ENCODE measurements at places on chromosomes 16 and 17.

- no peak for DNase-seq
These were observed 1149.1 kb upstream of the CDH8 start for GRCh38 chr16:63185235-63185780.

DNA sequence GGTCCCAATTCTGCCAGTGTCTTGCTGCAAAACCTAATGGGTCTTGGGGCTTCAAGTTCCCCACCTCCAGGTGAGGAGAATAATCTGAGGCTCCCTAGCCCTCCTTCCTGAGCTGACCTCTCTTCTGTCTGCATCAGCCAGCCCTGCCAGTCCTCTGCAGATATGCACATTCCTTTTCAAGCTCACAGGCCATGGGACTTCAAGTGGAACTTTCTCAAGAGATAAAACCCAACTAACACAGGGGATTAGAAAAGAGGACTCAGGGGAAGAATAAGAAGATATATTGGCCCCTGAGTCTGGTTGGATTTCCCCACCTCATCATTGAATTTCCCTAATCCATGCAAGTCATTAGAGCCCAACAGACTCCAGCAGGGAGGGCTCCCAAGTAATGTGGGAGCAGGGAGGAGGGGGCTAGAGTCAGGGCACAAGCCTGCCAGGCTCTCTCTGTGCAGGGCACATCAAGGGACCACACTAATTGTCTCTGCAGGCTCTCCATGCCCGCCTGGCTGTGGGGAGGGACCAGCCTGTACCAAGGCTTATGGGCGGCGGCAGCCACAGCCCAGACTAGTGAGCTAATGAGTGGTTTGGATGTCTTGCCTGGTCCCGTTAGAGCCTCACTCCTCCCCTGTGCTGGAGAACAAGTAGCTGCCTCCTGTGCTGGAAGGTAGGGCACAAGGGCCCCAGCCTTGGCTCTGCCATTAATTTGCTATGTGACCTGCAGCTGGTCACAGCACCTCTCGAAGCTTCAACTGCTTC is 1.2 kb downstream of the KRT14 start:
- DNase-seq, result peak; percentile 46

DNA sequence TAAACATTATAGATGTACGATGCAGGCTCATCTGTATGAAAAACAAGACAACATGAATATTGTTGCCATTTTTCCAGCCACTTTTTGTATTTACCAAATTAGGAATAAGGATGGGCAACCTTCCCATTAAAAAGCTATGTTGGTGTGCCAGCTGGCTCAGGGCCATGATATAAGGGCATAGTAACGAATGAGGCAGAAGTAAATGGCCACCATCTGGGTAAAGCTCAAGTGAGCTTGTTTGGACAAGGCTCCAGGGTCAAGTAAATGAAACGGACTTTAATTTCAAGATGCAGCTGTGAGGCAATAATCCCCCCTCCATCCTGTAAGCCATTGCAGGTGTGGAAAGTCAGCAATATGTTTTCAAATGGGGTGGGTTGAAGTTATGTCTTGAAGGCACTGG is 930.9 kb upstream of the CDH8 start:
- DNase-seq, result no peak

DNA sequence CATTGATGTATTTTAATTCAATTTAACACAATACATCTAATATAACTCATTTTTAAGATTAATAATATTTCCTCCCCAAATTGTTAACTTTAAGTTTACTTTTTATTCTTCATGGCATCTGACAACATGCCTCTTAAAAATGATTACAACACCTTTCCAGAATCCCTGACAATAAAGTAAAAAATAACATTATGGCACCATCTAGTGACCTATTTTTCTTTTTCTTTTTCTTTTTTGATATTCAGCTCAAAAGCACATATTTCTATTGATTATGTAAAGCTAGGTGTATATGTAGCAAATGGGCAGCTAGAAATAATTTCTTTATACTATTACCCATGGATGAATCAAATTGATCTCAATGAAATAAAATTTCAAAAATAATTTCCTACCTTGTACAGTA is 834.3 kb upstream of the CDH8 start:
- no peak for DNase-seq

- peak; percentile 62 for DNase-seq
These were observed 101.0 kb upstream of the DNAH17 start for GRCh38 chr17:78678222-78678557.

GRCh38 chr17:33044771-33045170 is 53.1 kb downstream of the SPACA3 start:
- no peak for DNase-seq

DNA sequence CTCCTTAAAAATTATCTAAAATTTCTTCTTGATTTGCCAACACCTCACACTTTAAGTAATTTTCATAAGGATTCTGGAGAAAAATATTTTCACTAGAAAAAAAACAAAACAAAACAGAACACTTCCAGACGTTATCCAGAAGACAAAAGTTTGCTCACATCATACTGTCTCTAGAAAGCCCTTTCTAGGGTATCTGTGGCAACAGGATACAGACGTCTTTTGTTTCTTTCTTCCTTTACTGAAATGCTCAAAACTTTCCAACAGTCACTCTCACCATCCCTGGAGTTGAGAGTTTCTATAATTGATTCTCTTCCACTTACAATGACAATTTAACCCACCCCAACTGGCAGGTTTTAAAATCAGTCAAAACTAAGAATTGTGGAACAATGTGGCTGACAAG is 2.6 kb downstream of the ZC3H7A start:
- DNase-seq, result no peak

- DNase-seq, result peak; percentile 19
These were observed 3.3 kb downstream of the CISD3 start for GRCh38 chr17:38733282-38733981.

DNA sequence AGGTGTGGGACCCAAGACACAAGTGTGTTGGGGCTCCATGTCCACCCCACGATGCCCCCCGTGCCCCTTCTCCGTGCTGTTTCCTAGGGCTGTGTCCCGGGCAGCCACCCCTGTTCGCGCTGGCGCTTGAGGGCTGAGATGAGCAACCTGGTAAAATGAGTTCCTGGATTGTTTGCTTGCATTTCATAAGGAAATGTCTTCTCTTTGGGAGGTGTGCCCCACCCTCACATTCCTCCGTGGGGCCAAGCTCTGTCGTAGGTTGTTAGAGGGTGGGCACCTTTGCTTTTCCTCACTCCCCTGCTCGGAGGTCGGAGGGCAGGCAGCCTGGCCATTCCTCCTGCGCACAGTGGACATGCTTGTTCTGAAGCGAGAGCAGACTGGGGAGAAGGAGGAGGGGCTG is 171.3 kb upstream of the CHMP6 start:
- no peak for DNase-seq

DNA sequence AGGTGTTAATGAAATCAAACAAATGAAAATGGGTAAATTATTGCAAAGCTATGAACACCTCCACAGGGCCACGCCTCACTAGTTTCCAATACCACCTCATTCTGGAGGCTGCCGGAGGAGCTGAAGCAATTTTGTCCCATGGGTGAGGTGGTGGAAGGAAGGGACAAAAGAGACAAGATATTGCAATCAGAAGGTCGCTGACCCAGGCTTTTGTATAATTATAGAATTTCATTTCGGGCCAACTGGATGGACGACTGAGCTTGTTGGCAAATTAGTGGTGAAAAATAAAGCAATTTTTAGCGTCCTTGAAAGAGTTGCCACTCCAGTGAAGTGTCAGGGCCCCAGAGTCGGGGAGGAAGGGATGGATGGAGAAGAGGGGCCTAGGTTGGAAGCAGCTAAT is 147.9 kb downstream of the CYLD start:
- DNase-seq, result no peak

GRCh38 chr17:34391241-34391640 is 28.2 kb upstream of the CCL1 start:
- no peak for DNase-seq

- no peak for DNase-seq
These were observed 14.8 kb upstream of the GAA start for GRCh38 chr17:80086616-80087015.

GRCh38 chr17:4443476-4443875 is 9.7 kb downstream of the SPNS3 start:
- DNase-seq, result no peak

- DNase-seq, result peak; percentile 51
These were observed 17.8 kb downstream of the CDH16 start for GRCh38 chr16:66900721-66901441.

- DNase-seq, result peak; percentile 33
These were observed 113.5 kb upstream of the RPL38 start for GRCh38 chr17:74089869-74090464.

- DNase-seq, result no peak
These were observed 2.2 kb downstream of the DCUN1D3 start for GRCh38 chr16:20897922-20898321.

- no peak for DNase-seq
These were observed 490.5 kb upstream of the CA10 start for GRCh38 chr17:52648995-52649394.

- DNase-seq, result no peak
These were observed 89.8 kb downstream of the TMEM100 start for GRCh38 chr17:55632893-55633292.

DNA sequence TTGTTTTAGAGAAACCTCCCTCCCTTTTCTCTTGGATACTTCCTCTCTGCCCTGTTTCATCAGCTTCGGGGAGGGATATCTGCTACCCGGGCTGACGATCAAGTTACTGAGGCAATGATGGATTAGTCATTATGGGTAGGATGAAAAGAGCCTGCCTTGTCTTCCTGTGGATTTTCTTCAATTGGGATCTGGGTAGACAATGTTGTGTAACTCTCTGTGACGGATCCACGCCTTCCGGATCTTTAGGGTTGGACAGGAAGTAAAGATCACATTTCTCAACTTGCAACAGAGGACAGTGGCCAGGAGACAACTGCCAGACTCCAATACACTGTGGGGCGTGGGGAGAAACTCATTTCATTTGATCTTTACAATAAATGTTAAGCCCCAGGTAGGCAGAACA is 11.3 kb upstream of the CHST6 start:
- DNase-seq, result peak; percentile 36

GRCh38 chr17:73566905-73567782 is 77.1 kb downstream of the SDK2 start:
- no peak for DNase-seq

- DNase-seq, result no peak
These were observed 1.3 kb upstream of the PSMB3 start for GRCh38 chr17:38751144-38751807.

GRCh38 chr17:40311575-40311974 is 2.6 kb downstream of the RARA start:
- peak; percentile 62 for DNase-seq

GRCh38 chr17:36095992-36096391 is 6.0 kb upstream of the CCL3 start:
- DNase-seq, result no peak

DNA sequence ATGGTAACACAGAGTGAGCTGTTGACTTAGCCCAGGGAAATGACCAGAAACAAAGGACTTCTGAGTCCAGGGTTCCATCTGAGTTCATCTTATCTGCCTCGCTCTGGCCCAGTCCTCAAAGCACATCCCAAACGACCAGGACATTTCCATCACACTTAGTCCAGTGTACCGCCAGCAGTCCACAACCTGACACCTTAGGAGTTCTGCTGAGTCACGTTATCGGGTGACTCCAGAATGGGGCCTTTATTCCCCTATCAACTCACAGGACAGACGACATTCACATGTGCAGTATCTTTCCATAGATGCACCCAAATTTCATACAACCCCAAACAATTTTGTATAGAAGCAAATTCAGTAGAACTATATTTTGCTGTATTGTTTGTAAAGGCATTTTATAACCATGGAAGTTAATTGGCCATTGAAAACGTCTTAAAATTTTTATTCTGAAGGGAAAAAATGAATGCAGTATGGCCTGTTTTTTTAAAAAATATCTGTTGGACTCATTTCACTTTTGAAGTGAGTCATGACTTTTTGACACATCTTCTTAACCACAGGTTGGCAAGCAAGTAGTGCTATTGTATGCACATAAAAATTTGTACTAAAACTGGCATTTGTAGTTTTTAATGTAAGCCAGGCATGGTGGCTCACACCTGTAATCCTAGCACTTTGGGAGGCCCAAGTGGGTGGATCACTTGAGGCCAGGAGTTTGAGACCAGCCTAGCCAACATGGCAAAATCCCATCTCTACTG is 46.3 kb downstream of the ZNF18 start:
- DNase-seq, result no peak

DNA sequence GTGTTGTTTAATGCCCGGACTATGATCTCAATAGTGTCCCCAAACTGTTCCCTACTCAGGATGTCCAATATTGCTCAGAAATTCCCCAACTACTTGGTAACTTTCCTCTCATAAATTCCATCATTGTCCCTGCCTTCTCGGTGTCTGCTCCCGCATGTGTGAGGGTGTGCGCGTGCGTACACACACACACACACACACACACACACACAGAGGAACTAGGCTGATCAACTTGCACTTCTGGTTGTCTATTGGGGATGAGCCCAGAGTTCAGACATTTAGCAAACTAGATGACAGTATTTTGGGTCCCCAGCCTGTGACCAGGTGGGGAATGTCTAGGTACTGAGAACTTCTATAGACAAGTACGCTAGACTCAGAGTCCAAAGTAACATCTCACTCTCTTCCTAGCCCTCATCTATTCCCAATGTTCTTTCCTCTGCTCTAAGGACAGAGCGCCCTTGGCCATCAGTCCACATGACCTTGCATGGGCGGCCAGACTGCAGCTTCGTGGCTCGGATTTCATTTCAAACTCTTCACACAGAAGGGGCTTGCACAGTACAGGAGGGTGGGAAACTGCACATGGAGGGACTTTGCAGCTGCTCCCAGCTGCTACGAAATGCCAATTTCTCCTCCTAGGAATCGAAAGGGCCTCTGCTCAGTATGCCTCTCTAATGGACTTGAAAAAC is 5.3 kb downstream of the HS3ST3A1 start:
- DNase-seq, result no peak

- peak; percentile 90 for DNase-seq
These were observed 376 bp upstream of the STAC2 start for GRCh38 chr17:39225959-39226683.

GRCh38 chr16:2471016-2471652 is at the start of gene NTN3:
NTN3 (plus strand) TSS chr16:2471297; CDS start chr16:2471702, 405 bp downstream.
- peak; percentile 86 for DNase-seq

GRCh38 chr16:28057949-28058348 is 5.6 kb downstream of the GSG1L start:
- no peak for DNase-seq

DNA sequence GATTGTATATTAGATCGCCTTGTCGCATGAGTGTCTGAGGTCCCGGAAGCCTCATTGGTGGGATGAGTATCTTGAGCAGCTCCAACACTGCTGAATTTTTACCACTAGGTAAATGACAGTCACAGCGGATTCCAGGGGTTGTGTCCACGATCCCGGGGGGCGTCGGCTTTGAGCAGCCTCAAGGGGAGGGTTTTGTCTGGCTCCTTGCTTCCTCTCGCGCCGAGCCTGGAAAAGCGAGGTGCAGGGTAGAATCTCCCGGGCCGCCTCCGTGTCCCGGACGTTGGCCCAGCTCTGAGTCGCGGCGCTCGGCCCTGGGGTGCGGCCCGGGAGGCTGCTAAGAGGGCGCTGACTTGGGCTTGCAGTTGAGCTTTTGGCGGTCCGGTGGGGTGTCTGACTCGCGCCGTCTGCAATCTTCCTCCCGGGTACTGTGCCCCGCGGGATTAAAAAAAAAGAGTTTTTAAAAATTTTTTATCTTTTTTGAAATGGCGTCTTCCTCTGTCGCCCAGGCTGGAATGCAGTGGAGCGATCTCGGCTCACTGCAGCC is 4.5 kb downstream of the OR1F1 start:
- no peak for DNase-seq

All from femur (tissue), 1 donor.